ENCODE measurements at places on chromosomes 16 and 17. TPM values are rescaled to one million over a fixed set of nuclear protein-coding genes. Genes with fewer than 3 reads are reported as not detected.

DNA sequence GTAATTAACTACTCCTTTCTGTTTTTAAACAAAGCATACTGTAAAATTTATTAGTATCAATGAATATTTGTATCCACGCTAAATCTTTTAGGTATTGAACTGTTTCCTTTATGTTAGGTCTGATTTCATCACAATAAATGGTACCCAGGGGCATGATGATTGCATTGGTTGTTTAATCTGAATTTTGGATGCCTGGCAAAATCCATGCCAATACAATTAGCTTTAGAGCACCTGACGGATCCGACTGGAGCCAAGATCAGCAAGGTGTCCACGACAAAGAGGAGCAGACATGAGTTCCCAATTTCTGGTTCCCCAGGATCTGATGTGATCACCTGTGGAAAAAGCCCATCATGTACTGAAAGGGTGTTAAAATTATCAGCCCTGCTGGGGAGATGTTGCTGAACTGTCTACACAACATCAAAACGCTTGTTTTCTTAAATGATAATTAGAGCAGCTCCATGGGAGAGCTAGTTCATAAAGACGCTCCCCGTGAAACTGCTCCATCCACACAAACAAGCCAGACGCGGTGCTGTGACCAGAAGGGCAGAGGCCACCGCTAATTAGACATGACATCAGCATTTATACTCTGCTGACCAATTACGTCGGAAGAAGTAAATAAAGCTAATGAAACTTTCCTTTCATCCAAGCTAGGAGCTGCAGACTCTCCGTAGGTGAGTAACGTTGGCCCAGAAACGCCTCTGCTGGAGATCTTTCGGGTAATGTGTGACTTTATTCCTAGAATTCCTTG, 151.7 kb downstream of the CPPED1 start:
- H3K4me3 ChIP-seq, result no peak overlapping the region
- peaks cover 31% of the 10 kb centered on the region for H3K4me1 ChIP-seq
- no peaks in the 10 kb centered on the region for H3K27me3 ChIP-seq
- no peak overlapping the region for H3K27ac ChIP-seq
- DNase-seq, result no peak
- H3K36me3 ChIP-seq, result no peaks in the 10 kb centered on the region

DNA sequence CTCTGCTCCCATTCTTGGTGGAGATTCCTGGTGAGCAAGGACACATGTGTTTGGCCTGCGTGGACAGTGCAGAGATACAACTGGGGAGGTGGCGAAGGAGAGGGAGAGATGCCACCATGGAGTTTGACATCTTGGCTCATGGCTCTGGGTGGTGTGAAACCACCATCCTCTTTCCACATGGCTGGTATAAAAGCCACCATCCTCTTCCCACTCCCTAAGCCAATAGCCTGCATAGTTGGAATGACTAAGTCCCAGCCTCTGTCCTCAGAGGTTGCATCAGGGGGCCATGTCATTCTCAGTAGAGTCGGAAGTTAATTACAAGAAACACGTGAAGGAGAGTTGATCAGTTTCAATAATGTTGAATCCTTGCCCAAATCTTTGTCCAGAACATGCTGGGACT, 10.0 kb downstream of the RBFOX1 start:
- no peaks in the 10 kb centered on the region for H3K27me3 ChIP-seq
- H3K4me3 ChIP-seq, result no peak overlapping the region
- DNase-seq, result no peak
- H3K27ac ChIP-seq, result no peak overlapping the region

GRCh38 chr17:76888661-76889060, 20.5 kb downstream of the MGAT5B start:
- no peaks in the 10 kb centered on the region for H3K36me3 ChIP-seq
- H3K4me1 ChIP-seq, result no peaks in the 10 kb centered on the region
- no peak for DNase-seq
- no peaks in the 10 kb centered on the region for H3K27me3 ChIP-seq

DNA sequence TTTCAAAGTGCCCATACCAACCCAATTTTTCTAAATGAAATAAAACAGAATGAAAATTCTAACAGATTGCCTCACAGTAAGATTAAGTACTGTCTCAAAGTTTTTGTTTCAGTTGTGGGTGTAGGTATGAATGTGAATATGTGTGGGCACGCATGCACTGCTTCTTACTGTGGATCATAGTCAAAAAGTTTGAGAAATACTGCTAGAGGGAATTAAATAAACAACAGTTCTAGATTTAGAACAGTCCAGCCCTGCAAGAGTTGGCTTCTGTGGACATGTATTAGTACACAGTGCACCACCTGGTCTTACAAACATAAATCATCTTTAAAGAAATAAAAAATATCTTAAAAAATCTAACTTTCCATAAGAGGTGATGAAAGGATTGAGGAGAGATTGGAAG, 8.4 kb downstream of the ZNF652 start:
- peaks cover 46% of the 10 kb centered on the region for H3K4me1 ChIP-seq
- no peak for DNase-seq

- H3K4me1 ChIP-seq, result peaks cover 54% of the 10 kb centered on the region
- no peak overlapping the region for H3K27ac ChIP-seq
- H3K36me3 ChIP-seq, result peaks cover 8% of the 10 kb centered on the region
- H3K4me3 ChIP-seq, result no peak overlapping the region
- DNase-seq, result no peak
Measured at GRCh38 chr16:29117631-29118030, 132.8 kb downstream of the LAT start.

DNA sequence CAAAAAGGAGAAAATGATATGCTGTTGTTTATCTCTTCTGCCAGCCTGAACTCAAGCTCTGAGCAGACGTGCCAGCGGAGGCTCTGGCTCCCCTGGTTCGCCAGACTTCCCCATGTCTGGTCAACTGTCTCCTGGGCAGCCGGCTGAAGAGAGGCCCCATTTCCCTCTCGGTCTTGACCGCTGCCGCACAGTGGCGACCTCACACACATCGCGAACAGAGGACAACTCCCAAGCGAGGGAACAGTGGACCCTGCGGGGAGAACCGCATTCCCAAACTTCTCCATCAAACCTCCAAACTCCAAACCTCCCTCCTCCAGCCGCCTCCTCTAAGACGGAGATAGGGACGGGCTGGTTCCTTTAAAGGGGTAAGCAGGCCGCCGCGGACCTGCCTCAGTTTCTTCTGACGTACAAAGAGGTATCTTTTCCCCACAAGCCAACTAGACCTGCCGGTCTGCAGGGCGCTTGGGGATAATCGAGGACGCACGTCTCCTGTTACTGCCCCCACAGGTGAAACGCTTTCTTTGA, 24.9 kb upstream of the RFFL start:
- peak overlapping the region; percentile 96 for H3K27ac ChIP-seq
- peak; percentile 34 for DNase-seq
- no peaks in the 10 kb centered on the region for H3K27me3 ChIP-seq

DNA sequence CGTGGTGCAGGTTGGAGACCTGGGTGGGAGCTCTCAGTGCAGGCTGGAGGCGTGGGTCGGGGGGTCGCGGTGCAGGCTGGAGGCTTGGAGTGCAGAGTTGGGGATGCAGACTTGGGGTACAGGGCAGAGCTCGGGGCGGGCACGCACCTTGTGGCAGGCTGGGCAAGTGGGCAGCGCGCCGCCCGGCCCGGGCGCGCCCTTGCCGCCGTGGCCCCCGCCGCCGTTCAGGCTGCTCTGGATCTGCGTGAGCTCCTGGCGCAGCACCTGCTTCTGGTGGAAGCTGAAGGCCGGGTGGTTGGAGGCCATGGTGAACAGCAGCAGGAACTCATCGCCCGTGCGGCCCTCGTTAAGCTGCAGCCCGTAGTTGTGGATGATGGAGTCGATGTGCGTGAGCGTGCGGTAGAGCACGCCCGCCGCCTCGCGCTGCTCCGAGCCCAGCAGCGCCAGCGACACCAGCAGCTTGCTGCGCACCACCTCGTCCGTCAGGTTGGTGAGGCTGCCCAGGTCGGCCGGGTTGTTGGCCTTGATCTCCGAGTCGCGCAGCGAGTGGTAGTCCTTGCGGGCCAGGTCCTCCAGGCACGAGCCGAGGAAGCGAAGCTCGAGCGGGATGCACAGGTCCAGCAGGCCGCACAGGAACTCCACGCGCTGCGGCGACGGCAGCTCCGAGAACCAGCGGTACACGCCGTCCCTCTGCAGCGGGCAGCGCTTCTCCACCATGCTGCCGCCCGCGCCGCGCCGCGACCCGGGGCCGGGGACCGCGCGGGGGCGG, 1.1 kb downstream of the ZCCHC14 start:
- peak; percentile 36 for DNase-seq
- H3K4me1 ChIP-seq, result peaks cover 84% of the 10 kb centered on the region
- H3K36me3 ChIP-seq, result peaks cover 2% of the 10 kb centered on the region
- H3K27me3 ChIP-seq, result peaks cover 9% of the 10 kb centered on the region

- H3K27me3 ChIP-seq, result no peaks in the 10 kb centered on the region
- H3K36me3 ChIP-seq, result no peaks in the 10 kb centered on the region
- no peak for DNase-seq
- no peak overlapping the region for H3K27ac ChIP-seq
- no peak overlapping the region for H3K4me3 ChIP-seq
- peaks cover 9% of the 10 kb centered on the region for H3K4me1 ChIP-seq
Measured at GRCh38 chr16:66651965-66652364, 44.6 kb downstream of the CMTM4 start.

DNA sequence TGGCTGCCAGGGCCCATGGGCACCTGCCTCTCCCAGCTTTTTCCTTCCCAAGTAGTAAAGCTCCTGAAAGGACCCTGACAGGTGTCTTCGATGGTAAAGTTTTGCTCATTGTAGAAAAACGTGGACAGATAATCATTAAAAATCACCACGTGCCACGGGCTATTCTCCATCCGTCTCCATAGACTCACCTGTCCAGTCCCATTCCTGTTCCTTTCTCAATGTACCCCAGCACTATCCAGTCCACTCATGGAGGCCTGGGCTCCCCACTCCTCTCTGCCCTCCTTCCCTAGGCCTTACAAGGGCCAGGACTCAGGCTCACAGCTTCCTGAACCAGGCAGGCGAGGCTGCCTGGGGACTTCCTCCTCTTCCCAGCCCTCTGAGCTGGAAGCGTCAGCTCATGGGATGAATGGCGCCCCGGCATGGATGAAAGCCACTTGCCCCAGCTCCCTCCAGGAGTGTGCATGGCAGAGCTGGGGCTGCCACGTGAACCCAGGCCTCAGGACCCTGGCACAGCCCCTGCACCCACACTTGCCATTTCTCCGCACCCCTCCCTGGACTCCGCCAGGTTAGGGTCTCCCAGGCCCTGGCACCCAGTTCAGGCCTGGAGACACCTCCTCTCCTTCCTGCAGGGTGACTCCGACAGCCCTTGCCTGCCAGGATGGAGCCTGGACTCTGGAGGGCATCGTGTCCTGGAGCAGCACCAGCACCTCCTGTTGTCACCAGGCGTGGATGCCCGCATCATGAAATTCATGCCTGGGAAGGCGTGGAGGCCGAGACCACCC, 8.8 kb downstream of the CTRB1 start:
- no peak overlapping the region for H3K27ac ChIP-seq
- H3K36me3 ChIP-seq, result no peaks in the 10 kb centered on the region
- no peak overlapping the region for H3K4me3 ChIP-seq
- no peaks in the 10 kb centered on the region for H3K4me1 ChIP-seq
- DNase-seq, result no peak
- H3K27me3 ChIP-seq, result peaks cover 5% of the 10 kb centered on the region

DNA sequence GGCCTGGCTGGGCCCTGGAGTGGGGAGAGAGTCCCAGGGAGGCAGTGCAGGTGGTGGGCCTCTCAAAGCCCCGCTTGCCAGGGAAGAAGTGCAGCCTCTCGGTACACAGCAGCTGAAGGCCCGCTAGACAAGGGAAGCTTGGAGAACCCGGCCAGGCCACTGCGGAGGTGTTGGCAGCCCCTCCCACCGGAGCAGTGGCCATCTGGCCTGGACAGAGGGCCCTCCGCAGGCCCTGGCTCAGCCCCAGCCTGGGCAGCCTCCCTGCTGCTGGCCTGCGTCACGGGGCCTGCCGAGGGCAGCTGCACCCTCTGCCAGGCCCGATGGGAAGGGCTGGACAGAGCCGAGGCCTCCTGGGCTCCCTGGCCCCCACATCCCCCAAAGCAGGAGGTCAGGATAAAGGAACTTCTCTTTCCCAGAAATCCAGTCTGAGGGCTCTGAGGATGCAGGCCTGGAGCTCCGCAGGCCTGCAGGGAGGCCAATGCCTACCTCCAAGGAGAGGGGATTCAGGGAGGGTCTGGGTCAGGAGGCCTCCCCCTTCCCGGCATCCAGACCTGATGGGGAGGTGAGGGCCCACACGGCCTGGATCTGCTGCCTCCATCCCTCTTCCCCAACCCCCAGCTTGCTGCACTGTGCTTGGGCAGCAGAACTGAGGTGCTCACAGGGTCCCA, 4.3 kb downstream of the SPPL2C start:
- H3K27ac ChIP-seq, result no peak overlapping the region
- no peaks in the 10 kb centered on the region for H3K4me1 ChIP-seq
- no peak for DNase-seq
- no peaks in the 10 kb centered on the region for H3K36me3 ChIP-seq
- no peak overlapping the region for H3K4me3 ChIP-seq
- peaks cover 6% of the 10 kb centered on the region for H3K27me3 ChIP-seq

- H3K36me3 ChIP-seq, result peaks cover 3% of the 10 kb centered on the region
- peak overlapping the region; percentile 4 for H3K27ac ChIP-seq
- peaks cover 59% of the 10 kb centered on the region for H3K4me1 ChIP-seq
- no peak for DNase-seq
Measured at GRCh38 chr16:30397056-30397455, 1.8 kb downstream of the ZNF48 start.

DNA sequence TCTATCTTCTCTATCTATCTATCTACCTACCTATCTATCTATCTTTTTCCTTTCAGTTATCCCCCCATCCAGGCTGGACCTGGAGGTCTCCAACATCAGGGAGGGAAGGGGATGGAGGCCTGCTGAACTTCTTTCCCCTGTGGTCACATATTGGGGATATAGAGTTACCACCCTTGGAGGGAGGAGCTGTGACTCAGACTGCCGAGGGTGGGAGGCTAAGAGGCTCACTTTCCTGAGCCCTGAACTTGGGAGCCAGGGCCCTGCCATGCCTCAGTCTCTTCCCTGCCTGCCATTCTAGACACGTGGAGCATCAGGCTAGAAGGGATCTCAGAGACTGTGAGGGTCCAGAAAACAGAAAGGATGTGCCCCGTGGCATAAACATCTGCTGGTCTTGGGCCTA, 8.4 kb downstream of the LRRC3C start:
- no peak overlapping the region for H3K27ac ChIP-seq
- no peak overlapping the region for H3K4me3 ChIP-seq
- no peaks in the 10 kb centered on the region for H3K27me3 ChIP-seq
- H3K4me1 ChIP-seq, result peaks cover 18% of the 10 kb centered on the region

DNA sequence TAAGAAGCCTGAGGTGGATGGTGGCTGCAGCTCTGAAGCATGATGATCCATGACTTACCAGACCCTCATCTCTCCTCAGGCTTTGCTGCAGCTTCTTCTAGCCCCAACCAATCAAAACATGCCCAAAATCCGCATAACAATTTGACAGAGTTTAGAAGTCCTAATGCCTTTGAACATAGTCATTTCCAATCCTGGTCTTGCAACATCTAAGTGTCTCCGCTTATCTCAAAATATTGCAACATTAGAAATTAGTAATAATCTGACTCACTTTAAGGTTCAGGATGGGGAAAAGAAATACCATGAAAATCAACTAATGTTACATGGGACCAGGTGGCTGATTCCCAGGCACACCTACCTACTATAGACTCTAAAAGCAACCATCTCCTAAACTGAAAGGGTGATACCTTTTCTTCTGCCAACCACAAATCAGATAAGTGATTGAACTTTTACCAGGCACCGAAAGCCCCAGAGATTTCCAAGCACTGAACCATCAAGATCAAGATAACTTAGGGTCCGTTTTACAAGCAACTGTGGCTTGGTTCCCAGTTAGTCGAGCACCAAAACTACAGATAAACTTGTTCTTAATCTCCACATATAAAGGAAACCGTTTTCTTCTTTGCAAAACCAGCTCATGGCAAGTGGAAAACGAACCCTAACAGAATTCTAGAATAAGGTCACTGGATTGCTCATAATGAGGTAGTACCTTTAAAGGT, 14.0 kb downstream of the ERN1 start:
- no peaks in the 10 kb centered on the region for H3K27me3 ChIP-seq
- DNase-seq, result no peak
- peaks cover 66% of the 10 kb centered on the region for H3K4me1 ChIP-seq
- H3K36me3 ChIP-seq, result peaks cover 6% of the 10 kb centered on the region
- H3K4me3 ChIP-seq, result peak overlapping the region; percentile 84

FBXL16 gene
- 8.8 TPM for total RNA-seq

MYLK3 gene
- total RNA-seq, result 1.7 TPM

TEKT3 gene
- total RNA-seq, result 0.50 TPM
